Activated naive CD8-positive, alpha-beta T cell treated with anti-CD3 and anti-CD28 coated beads, Interleukin-2, amount 10 ng/mL, durations not matched to agents 7 days and 5 days (primary cell): ENCODE measurements at places on chromosomes 1 and 21. TPM values are rescaled to one million over a fixed set of nuclear protein-coding genes. Genes with fewer than 3 reads are reported as not detected.

Gene PLA2G2C
- not detected for total RNA-seq

Gene GOLT1A
- not detected for total RNA-seq

Gene TRIM45
- 0.50 TPM for total RNA-seq

Gene IFNLR1
- 6.2 TPM for total RNA-seq

Gene TRIM17
- 3.4 TPM for total RNA-seq

Gene SYNC
- not detected for total RNA-seq

Gene DHX9
- 176 TPM for total RNA-seq

Gene RNF186
- total RNA-seq: not detected

Gene COP1
- total RNA-seq: 46.8 TPM
